ENCODE measurements at places on chromosomes 3 and 15.

- no peak for DNase-seq
These were observed 27.3 kb upstream of the MBNL1 start for GRCh38 chr3:152241142-152242017.

- no peak for DNase-seq
These were observed 54.2 kb downstream of the ITGA11 start for GRCh38 chr15:68377766-68378165.

- no peak for DNase-seq
These were observed 7.3 kb downstream of the TMEM212 start for GRCh38 chr3:171850320-171850959.

- no peak for DNase-seq
These were observed 31.1 kb upstream of the RYR3 start for GRCh38 chr15:33279613-33280205.

DNA sequence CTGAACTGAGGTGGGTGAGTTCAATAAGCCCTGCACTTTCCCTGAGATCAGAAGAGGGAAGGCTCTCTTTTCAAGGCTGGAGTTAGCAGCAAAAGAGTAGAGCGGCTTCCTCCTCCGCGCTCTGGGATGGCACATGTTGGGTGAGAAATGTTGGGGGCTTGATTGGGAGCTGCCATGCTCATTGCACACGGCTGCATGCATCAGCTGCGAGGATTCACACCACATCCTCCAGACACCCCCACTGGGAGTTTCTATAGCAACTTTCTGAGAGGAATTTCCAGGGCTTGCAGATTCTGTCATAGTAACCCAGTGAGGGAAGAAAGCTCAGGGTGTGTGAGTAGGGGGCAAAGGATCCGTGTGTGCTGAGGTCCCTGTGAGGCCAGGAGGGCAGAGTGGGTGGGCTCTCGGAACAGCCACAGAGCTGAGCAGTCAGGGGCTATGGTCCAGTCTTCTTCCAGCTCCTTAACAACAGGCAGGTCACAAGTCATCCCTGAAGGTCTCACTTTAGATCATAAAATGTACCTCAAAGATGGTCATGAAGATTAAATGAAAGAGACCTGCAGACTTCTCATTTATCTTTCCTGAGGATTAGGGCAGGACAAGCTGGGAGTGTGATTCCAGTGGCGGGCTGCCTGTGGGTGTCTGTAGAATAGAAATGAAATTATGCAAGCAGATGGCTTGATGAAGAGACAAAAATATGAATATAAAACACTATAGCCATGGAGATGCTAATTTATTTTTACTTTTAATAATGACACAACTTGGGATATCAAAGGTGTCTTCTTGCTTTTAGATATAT is 75.7 kb upstream of the CHRNA7 start:
- DNase-seq = no peak

GRCh38 chr3:45227071-45227820 is 1.2 kb upstream of the TMEM158 start:
- DNase-seq = no peak

GRCh38 chr3:102718651-102719050 is 283.8 kb downstream of the ZPLD1 start:
- no peak for DNase-seq

GRCh38 chr15:49927189-49927861 is 191.7 kb downstream of the ATP8B4 start:
- DNase-seq = no peak

DNA sequence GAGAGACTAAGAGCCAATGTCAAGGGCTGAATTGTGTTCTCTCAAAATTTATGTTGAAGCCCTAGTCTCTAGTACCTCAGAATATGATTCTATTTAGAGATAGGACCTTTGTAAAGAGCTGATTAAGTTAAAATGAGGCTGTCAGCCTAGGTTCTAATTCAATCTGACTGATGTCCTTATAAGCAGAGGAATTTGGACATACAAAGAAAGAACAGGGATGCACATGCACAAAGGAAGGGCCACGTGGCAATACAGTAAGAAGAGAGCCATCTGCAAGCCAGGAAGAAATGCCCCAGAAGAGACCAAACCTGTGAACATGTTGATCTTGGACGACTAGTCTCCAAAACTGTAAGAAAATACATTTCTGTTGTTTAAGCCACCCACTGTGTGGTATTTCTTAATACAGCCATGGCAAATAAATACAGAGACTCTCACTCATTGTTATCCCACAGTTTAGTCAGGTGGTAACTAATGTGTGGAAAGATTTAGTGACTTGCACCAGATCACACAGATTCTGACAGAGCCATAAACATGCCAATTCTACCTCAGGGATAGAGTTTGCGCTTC is 652.2 kb downstream of the NAALADL2 start:
- no peak for DNase-seq

GRCh38 chr15:96408591-96409183 is 78.2 kb downstream of the NR2F2 start:
- no peak for DNase-seq

DNA sequence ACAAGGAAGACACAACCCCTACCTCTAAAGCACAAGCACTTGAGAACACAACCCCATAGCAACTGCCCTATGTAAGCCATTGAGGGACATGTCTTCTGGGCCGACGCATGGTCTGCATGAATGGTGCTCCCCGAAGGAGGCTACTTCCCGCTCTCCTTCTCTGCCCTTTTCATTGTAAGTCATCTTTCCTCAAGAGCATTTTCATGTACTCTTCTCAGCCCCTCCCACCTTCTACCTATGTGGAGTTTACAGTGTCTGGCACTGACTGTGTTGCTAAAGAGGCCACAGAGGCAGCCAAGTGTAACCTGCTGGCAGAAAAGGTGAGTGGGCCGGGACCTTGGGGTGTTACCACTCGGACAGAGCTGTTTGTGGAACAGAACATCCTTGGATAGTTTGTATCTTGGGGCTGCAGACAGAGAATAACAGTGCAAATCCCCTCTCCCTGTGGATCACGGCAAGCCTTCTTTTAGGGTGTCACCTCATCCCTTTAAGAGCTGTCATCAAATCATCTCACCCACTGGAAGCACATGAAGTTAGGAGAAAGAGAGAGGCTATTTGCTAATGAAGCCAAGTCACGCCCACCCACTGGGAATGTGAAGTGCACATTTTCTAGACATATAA is 5.6 kb downstream of the AHSG start:
- no peak for DNase-seq

DNA sequence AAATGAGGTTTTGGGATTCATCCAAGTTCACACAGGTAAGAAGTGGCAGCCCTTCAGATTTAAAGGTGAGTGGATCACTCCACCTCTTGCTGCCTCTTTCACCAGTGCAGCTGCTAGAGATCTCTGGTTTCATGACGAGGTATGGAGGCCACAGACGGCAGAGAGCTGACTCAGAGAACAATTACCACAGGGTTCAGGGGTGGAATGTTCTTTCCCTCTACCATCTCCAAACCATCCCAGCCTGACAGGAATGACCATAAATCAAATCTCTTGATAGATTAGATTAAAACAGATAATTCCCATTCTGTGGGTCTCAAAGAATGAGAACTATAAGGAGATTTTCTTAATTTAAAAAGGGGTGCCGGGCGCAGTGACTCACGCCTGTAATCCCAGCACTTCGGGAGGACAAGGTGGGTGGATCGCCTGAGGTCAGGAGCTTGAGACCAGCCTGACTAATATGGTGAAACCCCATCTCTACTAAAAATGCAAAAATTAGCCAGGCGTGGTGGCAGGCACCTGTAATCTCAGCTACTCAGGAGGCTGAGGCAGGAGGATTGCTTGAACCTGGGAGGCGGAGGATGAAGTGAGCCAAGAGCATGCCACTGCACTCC is 174.2 kb upstream of the ATP11B start:
- DNase-seq = no peak

DNA sequence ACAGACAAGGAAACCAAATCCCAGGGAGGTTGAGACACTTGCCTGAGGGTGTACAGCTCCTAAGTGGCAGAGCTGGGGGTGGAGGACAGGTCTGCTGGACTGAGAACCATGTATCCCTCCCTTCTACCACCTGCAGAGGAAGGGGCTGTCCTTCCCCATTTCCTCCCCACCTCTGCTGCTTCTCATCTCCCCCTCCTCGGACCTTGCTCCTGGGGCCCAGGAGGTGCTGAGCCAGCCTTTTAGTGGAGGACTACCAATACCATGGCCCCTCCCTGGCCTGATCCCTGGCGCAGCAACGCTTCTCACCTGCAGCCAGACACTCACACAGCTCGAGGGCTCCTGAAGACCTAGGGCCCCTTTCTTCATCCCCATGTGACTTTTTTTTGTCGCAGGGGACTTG is 50.4 kb downstream of the IDH2 start:
- no peak for DNase-seq

- DNase-seq = no peak
These were observed 54.1 kb upstream of the CHRNB4 start for GRCh38 chr15:78695046-78695671.

DNA sequence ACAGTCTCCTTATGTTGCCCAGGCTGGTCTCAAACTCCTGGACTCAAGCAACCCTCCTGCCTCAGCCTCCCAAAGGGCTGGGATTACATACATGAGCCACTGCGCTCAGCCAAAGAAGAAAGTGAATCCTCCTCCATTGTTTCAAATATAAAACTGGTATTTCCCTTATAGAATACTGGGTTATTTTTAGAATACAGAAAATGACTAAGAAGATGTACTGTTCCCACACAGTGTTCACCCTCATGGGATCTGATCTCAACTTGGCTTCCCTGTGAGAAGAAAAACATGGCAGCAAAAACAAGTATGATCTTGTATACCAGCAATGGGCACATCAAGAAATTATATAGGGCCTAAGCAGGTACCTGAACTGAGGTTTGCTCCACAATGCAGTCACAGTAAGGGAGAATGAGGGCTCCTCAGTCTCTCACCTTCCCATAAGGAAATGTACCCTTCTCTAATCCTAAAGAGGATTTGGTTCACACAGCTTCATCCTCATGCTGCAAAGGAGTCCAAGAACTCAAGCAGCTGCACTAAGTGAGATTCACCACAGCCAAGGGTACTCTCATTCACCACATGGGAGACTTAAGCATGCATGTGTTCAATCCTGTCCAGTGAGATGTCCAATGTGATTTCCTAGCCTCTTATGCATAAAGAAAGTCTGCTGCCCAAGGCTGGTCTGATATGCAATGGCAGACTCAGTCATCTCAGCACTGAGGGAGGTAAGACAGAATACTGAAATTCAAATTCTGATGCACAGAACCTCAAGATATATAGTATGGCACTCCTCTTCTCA is 25.8 kb downstream of the USP4 start:
- no peak for DNase-seq

DNA sequence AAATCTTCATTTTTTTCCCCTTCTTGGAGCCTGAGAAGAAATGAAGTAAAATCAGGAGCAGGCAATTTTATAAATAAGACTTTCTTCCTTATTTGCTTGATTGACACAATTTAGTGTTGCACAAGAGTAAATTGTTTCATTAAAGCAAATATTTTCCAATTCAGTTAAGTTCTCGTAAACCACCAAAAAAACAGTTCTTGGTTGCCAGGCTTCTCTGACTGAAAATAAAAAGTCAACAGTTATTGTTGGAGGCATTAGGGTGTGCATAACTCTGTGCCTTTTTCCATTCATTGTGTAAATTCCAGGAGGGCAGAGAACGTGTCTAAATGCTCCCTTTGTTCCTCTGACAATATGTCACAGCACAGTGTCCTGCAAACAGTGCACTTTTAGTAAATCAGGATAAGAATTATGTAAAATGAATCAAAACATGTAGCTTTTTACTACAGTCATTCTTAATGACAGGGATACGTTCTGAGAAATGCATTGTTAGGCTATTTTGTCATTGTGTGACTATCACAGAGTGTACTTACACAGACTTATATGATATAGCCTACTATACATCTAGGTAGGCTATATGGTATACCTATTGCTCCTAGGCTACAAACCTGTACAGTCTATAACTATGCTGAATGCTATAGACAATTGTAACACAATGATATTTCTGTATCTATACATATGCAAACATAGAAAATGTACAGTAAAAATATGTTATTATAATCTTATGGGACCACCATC is at the start of gene CP:
Gene CP, minus strand, starts transcription at position 47 of the 735 bp plus-strand sequence. Its CDS starts 37 bp downstream, at position 10.
- DNase-seq = no peak

GRCh38 chr3:112320691-112321090 is 12.3 kb upstream of the CD200 start:
- no peak for DNase-seq

DNA sequence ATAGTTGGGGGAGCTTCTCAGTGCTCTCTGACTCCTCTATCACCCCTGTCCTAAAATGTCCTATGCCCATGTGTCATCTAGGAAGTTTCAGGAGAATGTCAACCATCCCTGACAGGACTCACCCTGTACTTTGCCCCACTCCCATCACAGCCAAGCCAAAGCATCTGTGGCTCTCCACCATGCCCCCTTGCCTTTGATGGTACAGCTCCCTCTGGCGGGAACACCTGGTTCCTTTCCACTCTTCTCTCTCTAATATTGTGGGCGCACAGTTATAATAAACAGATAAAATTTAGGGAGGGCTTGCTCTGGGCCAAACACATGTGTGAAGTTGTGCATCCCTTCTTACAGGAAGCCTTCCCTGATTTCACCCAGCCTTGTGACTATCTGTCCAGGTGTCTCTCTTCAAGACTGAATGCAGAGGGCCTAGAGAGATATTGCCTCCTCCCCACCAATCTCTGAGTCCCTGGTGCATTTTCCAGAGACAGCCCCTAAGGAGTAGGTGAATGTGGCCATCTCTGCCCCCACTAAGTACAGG is 62.8 kb downstream of the ISG20 start:
- DNase-seq = no peak

DNA sequence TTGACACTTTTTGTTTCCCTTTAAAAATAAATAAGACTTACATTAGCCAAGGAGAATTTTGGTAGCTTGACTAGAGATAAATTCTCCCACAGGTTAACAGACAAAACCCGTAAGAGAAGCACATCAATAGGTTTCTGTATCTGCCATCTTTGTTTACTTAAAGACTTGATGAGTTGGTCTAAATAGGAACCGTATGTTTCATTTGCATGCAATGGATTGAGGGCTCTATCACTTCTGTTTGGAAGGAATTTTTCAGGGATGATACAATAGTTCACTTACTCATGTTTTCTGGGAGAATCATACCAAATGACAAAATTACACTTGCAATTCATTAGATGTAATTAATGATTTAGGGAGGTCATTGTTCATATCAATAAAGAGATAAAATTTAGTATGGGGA is 631.5 kb upstream of the NR2F2 start:
- DNase-seq = no peak

DNA sequence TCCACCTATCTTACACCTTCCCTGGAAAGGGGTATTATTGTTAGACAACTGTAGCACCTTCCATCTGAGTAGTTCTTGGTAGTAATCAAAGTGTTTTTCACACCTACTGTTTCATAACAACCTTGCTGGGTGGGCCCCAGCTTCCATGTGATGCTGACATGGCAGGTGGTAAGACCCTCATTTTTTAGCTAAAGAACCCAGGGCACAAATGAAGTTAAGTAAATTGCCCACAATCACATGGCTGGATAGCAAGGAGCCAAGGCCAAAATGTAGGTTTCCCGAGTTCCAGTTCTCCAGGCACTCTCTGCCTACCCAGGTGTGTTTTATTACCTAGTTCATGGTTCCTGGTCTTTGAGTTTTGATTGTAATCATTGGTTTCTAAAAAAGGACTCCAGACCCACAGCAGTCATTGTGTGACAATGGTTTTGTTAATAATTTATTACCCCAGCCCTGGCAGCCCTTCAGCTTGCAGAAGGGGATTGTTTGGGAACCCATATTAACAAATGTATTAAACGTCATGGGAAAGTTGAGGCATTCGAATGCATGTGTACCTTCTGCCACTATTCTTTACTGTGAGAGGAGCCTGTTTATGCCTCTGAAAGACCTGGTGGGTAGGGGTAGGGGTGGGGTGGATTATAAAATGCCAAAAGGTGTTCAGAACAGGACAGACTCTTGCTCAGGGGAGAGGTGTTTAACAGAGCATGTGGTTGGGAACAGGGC is 222.2 kb upstream of the BHLHE40 start:
- no peak for DNase-seq

- DNase-seq = no peak
These were observed 838.0 kb upstream of the NR2F2 start for GRCh38 chr15:95492388-95493070.
